Neural crest cell (in vitro differentiated cells): ENCODE measurements at places on chromosomes 4 and X. TPM values are rescaled to one million over a fixed set of nuclear protein-coding genes. Genes with fewer than 3 reads are reported as not detected.

Gene DCAF12L1
- total RNA-seq = 0.61 and 0.89 TPM in 2 replicates

Gene ZNF81
- 10.1 and 12.3 TPM in 2 replicates for total RNA-seq

Gene FABP2
- not detected in 2 replicates for total RNA-seq

Gene PHKA1
- 10.1 and 10.2 TPM in 2 replicates for total RNA-seq

Gene DTHD1
- total RNA-seq = not detected in 2 replicates

Gene CTAG1A
- not detected in 2 replicates for total RNA-seq

Gene C1QTNF7
- total RNA-seq = not detected in 2 replicates

Gene CFAP299
- not detected in 2 replicates for total RNA-seq

Gene ADAM29
- total RNA-seq = not detected in 2 replicates

Gene THAP9
- total RNA-seq = 11.6 and 11.7 TPM in 2 replicates

Gene NAA11
- total RNA-seq = not detected in 2 replicates

Gene MAGEE2
- not detected in 2 replicates for total RNA-seq

Gene SH3RF1
- 18.6 and 21.2 TPM in 2 replicates for total RNA-seq

Gene PDLIM3
- total RNA-seq = 2.3 and 3.2 TPM in 2 replicates

Gene TLL1
- 1.7 and 2.2 TPM in 2 replicates for total RNA-seq

Gene ITIH6
- 0.05 and 0.30 TPM in 2 replicates for total RNA-seq

Gene STOX2
- 26.7 TPM in 2 replicates for total RNA-seq

Gene HTRA3
- 3.4 and 3.7 TPM in 2 replicates for total RNA-seq

Gene DIPK2B
- total RNA-seq = not detected in 2 replicates

Gene ZMYM3
- total RNA-seq = 85.2 and 87.1 TPM in 2 replicates

Gene SHISA3
- total RNA-seq = 24.2 and 25.4 TPM in 2 replicates

Gene ARHGAP36
- total RNA-seq = 1.8 and 2.4 TPM in 2 replicates

Gene MAGED4B
- 175 and 191 TPM in 2 replicates for total RNA-seq

Gene EREG
- total RNA-seq = not detected in 2 replicates

Gene TECRL
- total RNA-seq = not detected in 2 replicates

Gene NKRF
- 13.6 and 13.9 TPM in 2 replicates for total RNA-seq

Gene CEP135
- total RNA-seq = 16.8 and 17.4 TPM in 2 replicates

Gene ETDB
- total RNA-seq = not detected in 2 replicates

Gene DMP1
- not detected in 2 replicates for total RNA-seq

Gene FRMPD3
- 1.8 and 2.3 TPM in 2 replicates for total RNA-seq

Gene SAGE1
- not detected in 2 replicates for total RNA-seq

Gene F8
- total RNA-seq = 2.1 and 2.3 TPM in 2 replicates

Gene H2BW1
- total RNA-seq = not detected in 2 replicates

Gene PLP1
- 265 and 288 TPM in 2 replicates for total RNA-seq

Gene SCLT1
- 21.7 and 22.7 TPM in 2 replicates for total RNA-seq

Gene TBX22
- total RNA-seq = 0.26 TPM in 1 of 2 replicates, not detected in the other

Gene TAF7L
- 0.19 TPM in 1 of 2 replicates, not detected in the other for total RNA-seq

Gene MAGEA1
- not detected in 2 replicates for total RNA-seq

Gene UGT2B15
- total RNA-seq = not detected in 2 replicates

Gene CYSLTR1
- not detected in 2 replicates for total RNA-seq

Gene RENBP
- total RNA-seq = 11.4 and 11.8 TPM in 2 replicates

Gene LRRC66
- total RNA-seq = 0.33 and 0.34 TPM in 2 replicates

Gene STK32B
- 3.4 and 3.5 TPM in 2 replicates for total RNA-seq

Gene PABPC1L2A
- total RNA-seq = 0.23 and 0.39 TPM in 2 replicates

Gene RAB33A
- total RNA-seq = 16.7 and 18.5 TPM in 2 replicates

Gene SOD3
- 0.16 and 0.32 TPM in 2 replicates for total RNA-seq

Gene CD38
- total RNA-seq = 0.05 and 0.11 TPM in 2 replicates

Gene ARR3
- total RNA-seq = not detected in 2 replicates

Gene BMP3
- total RNA-seq = 0.34 and 0.40 TPM in 2 replicates

Gene SPARCL1
- total RNA-seq = 7.8 and 8.6 TPM in 2 replicates

Gene SSX4B
- total RNA-seq = not detected in 2 replicates

Gene MSANTD1
- total RNA-seq = 1.2 TPM in 2 replicates
